SK-N-MC (cell line): ENCODE measurements at places on chromosomes 5 and 9.

GRCh38 chr5:9670371-9670770 lies 40.2 kb upstream of the TAS2R1 start:
- DNase-seq = no peak

GRCh38 chr5:35707659-35708058 lies 90.0 kb downstream of the SPEF2 start:
- DNase-seq = no peak

DNA sequence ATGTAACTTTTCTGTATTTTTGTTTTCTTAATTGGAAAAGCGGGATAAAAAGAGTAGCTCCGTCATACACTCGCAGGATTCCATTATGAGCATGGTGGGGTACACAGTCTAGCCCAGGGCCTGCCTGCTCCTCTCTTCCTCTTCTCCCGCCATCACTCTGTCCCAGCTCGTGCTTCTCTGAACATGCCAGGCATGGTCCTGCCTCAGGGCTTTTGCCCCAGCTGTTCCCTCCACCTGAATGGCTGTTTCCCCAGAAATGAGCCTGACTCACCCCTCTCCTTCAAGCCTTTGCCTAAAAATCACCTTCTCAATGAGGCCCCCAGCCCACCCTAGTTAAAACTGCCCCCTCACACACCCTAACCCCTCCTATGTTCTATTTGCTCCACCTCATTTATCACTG lies 4.5 kb downstream of the CORO2A start:
- no peak for DNase-seq

DNA sequence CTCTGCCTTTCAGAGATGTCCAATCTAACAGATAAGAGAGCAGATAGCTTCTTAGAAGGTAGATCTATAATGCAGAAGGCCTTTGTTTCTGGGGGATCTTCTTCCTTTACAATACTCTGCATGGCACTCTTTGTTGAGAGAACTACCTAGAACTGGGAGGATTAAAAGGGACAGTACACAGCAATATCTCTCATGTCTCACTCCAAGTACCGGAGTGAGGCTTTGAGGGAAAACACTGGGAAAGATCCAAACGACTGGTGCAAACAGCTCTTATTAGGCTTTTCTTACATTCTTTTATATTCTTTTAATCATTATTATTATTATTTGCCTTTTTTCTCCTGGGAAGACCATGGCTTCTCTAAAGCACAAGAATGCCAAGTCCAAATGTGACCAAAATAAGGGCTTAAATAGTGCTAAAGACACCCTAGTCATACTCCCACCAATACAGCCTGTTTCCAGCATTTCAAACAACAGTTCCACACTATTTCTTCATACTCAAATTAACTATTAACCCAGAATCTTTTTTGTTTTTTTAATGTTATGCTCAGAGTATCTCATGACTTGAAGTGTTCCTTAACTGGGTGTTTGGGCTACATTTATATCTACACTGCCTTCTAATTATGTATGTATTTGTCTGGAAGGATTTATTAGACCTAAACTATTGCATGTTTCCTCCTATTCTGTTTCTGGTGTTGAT lies 52.7 kb downstream of the ABHD17B start:
- no peak for DNase-seq

DNA sequence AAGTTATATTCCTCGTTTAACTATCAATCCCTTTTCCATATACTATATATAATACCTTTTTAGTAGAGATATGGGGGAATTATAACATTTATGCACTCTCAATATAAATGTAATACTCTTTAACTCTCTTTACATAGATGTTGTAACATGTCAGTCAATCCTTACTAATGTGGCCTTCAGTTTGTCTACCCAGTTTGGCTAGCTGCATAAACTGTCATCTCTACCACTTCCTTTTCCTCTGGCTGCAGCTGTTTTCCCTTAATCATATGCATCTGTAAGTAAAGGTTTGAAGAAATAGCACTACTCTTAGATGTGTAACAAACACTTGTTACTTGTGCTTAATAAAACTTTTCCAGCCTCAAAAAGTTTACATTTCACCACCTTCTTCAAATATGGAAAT lies 13.4 kb downstream of the ABHD17B start:
- no peak for DNase-seq

DNA sequence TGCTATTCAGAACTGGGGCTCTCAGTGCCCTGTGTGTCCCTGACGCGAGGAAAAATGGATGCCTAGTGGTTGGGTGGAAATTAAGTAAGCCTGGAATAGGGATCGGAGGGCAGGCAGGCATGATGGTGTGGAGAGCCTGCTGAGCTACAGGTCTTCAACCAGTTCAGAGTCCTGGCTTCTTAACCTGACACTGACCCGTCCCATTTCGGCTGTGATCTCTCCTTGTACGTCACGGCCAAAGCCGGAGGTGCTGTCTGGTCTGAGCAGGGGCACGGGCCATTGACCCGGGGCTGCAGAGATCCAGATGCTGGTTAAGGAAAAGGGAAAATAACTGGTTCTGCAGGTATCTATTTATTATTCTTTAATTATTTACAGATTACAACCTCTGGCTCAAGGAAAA lies 27.9 kb downstream of the RHOBTB3 start:
- no peak for DNase-seq
